Gastroesophageal sphincter (tissue), 4 donors: ENCODE measurements at places on chromosomes 1 and 21. TPM values are rescaled to one million over a fixed set of nuclear protein-coding genes. Genes with fewer than 3 reads are reported as not detected.
A peak's percentile ranks its signal among the peaks of the same experiment; 100 is the strongest.

DNA sequence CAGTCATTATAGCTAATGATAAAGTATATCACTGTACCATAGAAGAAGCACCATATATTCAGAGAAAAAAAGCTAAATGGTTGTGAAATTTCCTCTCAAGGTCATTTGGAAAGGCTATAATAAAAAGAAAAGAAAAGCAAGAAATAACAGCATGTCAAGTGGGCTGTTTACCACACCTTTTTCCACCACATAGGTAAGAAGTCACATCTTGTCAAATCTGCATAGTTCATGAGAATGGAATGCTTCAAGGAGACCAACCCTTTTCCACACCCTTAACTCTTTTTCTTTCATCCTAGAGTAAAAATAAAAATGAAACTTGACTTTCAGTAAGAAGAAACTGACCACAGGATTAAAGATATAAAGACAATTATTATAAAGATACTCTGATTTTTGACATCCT, 91.2 kb downstream of the ATP6V1G3 start:
- no peak for ATAC-seq

DNA sequence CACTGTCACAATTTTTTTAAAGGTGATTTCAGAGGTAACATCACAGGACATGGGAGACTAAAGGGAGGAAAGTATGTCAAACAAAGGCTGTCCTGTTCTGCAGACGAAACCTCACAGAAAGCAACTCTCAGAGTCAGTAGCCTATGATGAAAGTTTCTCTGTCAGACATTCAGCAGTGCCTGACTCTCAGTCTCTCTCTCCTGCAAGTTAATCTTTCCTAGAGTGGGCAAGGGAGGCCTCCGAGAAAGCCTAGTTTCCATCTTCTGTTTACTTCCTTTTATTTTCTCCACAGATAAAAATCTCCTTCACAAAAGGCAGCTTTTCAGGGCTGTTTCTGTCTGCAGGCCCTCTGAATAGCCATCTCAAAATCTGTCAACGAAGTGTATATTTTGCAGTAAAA, 24.9 kb upstream of the FMO2 start:
- ATAC-seq: no peak

DNA sequence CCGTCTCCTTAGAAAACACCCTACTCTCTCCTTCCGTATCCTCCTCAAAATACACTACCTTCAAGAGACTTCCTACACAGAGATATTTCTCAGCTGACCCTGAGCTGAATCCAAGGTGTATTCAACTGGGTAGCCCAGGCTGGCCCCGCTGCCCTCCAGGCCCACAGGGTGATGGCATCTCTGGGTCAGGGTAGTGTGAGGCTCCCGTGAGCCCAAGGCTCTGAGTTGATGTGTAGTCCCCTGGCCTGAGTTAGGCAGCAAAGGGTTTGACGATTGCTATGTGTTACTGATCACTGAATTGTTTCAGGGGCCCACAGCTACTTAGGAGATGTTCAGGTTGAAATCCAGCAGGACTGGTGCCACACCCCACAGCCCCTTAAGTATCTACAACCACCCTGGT, 6.7 kb downstream of the INAVA start:
- ATAC-seq: no peak

DNA sequence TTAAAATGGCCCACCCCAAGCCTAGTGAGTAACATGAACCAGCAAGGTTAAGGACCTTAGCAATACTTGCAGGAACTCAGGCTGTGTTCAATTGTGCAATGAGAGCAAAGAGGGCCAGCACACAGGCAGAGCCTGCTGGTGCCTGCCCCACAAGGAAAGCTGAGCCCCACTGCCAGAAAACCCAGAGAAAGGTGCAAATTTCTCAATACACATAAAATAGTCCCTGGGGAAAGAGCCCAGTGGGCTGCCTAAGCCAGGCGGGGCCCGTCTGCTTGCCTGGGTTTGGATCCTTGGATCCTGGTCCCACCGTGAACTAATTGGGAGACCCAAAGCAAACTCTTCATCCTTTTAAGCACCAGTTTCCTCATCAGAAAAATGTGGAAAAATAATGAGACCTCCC, 128.5 kb upstream of the CACNA1E start:
- ATAC-seq: no peak

Gene RPE65
- total RNA-seq: not detected

DNA sequence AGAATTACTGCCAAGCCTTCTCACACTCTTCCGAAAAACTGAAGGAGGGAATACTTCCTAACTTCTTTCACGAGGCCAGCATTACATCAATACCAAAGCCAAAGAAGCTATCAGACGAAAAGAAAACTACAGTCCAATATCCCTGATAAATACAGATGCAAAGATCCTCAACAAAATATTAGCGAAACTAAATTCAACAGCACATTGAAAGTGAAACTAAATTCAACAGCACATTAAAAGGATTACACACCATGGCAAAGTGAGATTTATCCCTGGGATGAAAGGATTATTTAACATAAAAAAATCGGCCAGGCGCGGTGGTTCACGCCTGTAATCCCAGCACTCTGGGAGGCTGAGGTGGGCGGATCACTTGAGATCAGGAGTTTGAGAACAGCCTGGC, 176.8 kb downstream of the FAF1 start:
- no peak for ATAC-seq

DNA sequence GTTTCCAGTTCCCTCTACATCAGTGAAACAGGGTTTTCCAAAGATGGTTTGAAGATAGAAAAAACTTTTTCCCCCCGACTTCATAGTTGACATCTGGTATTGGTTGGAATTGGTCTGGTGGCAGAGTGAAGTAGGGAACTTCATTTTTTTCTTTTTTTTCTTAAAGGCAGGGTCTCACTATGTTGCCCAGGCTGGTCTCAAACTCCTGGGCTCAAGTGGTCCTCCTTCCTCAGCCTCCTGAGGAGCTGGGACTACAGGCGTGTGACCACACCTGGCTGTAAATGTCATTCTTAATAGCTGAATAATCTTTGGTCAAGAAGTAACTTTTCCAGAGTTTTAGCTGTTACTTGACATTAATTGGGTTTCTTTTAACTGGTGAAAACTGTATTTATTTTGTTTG, 21.7 kb downstream of the ZBTB37 start:
- ATAC-seq: no peak

DNA sequence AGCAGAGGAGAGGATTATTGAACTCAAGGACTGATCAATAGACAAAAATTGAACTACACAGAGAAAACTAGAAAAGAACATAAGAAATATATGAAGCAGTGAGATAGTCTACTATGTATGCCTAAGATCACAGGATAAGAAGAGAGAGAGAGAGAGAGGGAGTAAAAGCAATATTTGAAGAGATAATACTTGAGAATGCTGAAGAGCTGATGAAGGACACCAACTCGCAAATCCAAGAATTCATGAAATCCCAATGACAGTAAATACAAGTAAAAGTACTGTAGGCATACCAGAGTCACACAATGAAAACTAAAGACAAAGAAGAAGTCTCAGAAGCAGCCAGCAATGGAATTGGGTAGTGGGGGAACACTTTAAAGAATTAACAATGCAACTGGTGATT, 260.1 kb upstream of the SPAG17 start:
- no peak for ATAC-seq

Gene UMODL1
- total RNA-seq: not detected

DNA sequence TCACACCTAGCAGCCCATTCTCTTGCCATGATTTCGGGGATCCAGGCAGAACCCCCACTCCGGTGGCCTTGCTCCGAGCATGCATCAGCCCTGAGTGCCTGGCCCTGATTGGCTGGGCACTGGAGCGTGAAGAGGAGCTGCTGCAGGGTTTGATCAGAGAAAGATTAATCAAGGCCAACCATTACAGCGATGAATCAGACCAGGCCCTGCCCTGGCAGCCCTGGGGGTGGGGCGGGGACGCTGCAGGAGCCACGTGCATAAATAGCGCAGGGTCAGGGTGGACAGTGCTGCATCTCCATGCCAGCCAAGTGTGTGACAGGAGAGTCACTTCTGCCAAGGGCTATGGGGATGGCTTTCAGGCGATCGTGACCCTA, 3.4 kb upstream of the FAM131C start:
- no peak for ATAC-seq

Gene COL9A2
- total RNA-seq: 1.6 TPM

Gene ASCL5
- not detected for total RNA-seq

Gene EXTL1
- 0.31 TPM for total RNA-seq

DNA sequence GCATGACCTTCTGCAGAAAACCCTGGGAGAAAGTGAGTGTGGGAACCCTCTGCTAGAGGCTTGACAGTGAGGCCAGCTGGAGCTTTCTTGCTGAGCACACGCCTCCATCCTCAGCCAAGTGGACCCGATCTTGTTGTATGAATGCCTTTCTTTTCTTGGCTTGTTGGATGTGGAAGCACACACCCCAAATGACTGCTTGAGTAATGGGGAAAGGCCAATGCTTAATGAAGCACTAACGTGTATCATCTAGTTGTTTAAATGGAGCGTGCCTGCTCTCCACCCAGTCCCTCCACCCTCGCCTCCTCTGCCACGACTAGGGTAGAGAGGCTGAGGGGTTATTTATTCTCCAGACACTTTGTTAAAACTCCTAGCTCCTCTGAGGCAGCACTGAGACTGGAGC, 54.3 kb upstream of the IKBKE start:
- no peak for ATAC-seq

DNA sequence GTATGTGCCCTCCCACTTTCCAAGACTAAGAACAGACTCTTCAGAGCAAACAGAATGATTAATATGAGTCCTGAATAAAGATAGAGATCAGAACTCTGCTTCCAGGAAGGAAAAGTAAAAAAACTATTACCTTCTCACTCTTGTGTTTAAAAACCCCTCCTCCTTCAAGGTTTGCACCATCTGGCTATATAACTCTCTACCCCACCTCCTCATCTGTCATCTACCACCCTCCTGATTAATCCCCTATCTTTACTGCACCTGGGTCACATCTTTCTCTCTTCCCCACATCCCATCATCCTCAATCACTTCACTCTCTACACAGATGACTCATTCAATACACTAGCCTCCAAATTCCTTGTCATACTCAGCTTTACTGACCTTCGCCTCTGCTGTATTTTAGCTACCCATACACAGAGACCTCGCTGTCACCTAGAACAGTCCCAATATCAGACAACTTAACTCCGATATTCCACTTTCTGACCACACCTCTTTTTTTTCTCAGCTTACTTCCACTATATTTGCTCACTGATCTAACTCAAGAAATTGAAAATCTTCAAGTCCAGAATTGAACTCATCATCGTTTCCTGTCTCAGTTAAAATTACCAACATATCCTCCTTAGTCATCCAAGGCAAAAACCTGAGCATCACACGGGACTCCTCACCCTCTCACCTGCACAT, 3.7 kb downstream of the SCMH1 start:
- ATAC-seq: no peak

Gene OR6N1
- not detected for total RNA-seq

GRCh38 chr1:25796811-25797458, 3.1 kb upstream of the SELENON start:
- peak; percentile 21 for ATAC-seq

GRCh38 chr21:44601596-44602462, 1.4 kb downstream of the KRTAP10-7 start:
- ATAC-seq: no peak

Gene EPHB2
- 2.0 TPM for total RNA-seq

GRCh38 chr1:29556657-29557056, 320.3 kb downstream of the PTPRU start:
- no peak for ATAC-seq

DNA sequence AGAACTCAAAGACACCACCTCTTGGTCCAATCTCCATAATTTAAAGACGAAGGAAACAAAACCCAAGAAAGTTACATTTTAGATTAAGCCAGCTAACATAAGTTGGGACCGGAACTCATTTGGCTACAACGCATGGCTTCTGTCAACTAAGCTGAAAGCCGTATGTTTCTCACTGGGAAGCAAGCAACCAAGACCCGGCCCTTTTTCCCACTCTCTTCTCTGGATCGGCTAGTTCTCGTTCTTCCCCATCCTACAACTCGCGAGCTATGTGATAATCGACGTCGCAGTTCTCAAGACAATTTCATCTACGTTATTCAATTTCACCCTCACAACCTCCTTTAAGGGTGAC, 601 bp downstream of the CCT8 start:
- no peak for ATAC-seq

GRCh38 chr1:147840909-147841308, 61.7 kb upstream of the GJA8 start:
- no peak for ATAC-seq

GRCh38 chr1:153991151-153991630, 629 bp downstream of the RPS27 start:
- no peak for ATAC-seq

DNA sequence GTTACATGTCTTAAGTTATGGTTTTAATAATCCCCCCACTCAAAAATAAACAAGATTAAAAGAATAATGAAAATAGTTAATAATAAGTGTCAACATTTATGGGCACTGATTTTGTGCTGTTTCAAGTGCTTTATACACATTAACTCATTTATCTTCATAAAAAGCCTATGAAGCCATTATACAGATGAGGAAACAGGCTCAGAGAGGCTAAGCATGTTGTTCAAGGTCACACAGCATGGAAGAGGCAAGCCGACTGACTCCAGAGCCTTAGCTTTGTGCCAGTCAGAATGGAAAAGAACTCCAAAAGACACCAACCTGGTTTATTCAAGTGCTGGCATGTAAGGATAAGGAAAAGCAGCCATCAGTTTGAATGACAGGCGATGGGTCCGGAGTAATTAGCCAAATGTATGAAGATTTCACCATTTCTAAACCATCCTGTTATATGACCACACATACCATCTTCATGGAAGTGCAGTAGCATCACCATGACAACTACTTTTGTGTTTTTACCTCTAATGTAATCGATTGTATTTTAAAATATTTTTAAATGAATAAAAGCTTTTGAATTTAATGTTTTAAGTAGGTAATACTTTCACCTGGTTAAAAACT, 14.4 kb upstream of the ID3 start:
- no peak for ATAC-seq
